ENCODE measurements at places on chromosomes 1 and 21. TPM values are rescaled to one million over a fixed set of nuclear protein-coding genes. Genes with fewer than 3 reads are reported as not detected.

The SPATA45 gene
- 0.49 TPM for total RNA-seq

The CYP4A11 gene
- under 0.01 TPM for total RNA-seq

The PEAR1 gene
- 0.98 TPM for total RNA-seq

The HSPA6 gene
- 3.4 TPM for total RNA-seq

The OR6K2 gene
- total RNA-seq: not detected

The MOB3C gene
- 2.2 TPM for total RNA-seq

The UMODL1 gene
- not detected for total RNA-seq

The CHI3L1 gene
- total RNA-seq: 0.74 TPM

The CATSPERE gene
- 1.2 TPM for total RNA-seq

The MAP3K21 gene
- 3.2 TPM for total RNA-seq

The CTH gene
- 4.2 TPM for total RNA-seq

The TRAPPC3 gene
- total RNA-seq: 40.8 TPM

The FAM72D gene
- total RNA-seq: 0.49 TPM

The AVPR1B gene
- total RNA-seq: not detected

Measured in temporal lobe (tissue), 4 donors.